ENCODE measurements at places on chromosomes 11 and 22. TPM values are rescaled to one million over a fixed set of nuclear protein-coding genes. Genes with fewer than 3 reads are reported as not detected.

Gene RASGRP2
- total RNA-seq: 0.50 TPM

Gene IL10RA
- total RNA-seq: not detected

Gene YDJC
- total RNA-seq: 8.5 TPM

Gene CCDC88B
- total RNA-seq: 1.2 TPM

Gene INS
- not detected for total RNA-seq

Gene OR1S1
- not detected for total RNA-seq

Gene OLFML1
- 3.4 TPM for total RNA-seq

Gene CENPM
- total RNA-seq: 3.9 TPM

Gene RAC2
- 6.3 TPM for total RNA-seq

Gene MS4A12
- total RNA-seq: not detected

Gene MSANTD4
- 29.1 TPM for total RNA-seq

Gene RBM7
- 68.6 TPM for total RNA-seq

Gene MUC5AC
- not detected for total RNA-seq

Gene ZNF280B
- 0.13 TPM for total RNA-seq

Gene GRAMD1B
- 4.8 TPM for total RNA-seq

Gene SYCE3
- total RNA-seq: not detected

Gene LRRC74B
- not detected for total RNA-seq

Measured in smooth muscle cell of the pulmonary artery (primary cell).